Neuronal stem cell (in vitro differentiated cells): ENCODE measurements at places on chromosomes 12 and 14.

- no peak for DNase-seq
Observed at GRCh38 chr14:29803045-29803444, 124.6 kb downstream of the PRKD1 start.

- no peak for DNase-seq
Observed at GRCh38 chr12:51190820-51191219, 17.9 kb upstream of the TFCP2 start.

DNA sequence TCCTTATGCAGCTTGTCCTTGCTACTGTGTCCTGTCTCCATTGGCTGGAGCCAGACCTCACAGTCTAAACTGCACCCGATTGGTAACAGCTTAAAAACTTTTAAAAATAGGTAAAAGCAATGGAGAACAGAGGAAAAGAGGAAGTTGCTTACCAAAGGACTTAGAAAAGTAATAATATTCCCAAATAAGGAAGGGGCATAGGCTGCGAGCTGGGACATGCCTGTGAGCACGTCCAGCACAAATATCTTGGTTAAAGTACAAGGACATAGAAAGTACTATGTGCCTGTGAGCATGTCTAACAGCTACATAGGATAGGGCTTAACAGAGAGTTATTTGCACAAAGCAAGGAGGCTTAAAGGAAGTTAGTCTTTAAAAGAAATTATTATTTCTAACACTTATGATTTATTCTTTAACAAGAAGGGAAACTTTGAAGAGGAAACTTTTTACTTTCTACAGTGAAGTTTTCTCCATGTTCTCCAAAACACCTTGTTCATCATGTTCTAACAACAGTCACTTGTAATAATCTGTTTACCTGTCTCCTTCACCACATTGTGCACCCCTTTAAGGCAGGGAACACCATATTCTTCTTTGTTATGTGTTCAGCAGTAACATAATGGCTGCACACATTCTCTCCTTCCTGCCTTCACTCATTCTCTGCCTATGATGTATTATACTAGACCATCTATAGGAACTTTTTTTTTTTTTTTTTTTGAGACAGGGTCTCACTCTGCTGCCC, 9.8 kb upstream of the UBE2N start:
- no peak for DNase-seq

DNA sequence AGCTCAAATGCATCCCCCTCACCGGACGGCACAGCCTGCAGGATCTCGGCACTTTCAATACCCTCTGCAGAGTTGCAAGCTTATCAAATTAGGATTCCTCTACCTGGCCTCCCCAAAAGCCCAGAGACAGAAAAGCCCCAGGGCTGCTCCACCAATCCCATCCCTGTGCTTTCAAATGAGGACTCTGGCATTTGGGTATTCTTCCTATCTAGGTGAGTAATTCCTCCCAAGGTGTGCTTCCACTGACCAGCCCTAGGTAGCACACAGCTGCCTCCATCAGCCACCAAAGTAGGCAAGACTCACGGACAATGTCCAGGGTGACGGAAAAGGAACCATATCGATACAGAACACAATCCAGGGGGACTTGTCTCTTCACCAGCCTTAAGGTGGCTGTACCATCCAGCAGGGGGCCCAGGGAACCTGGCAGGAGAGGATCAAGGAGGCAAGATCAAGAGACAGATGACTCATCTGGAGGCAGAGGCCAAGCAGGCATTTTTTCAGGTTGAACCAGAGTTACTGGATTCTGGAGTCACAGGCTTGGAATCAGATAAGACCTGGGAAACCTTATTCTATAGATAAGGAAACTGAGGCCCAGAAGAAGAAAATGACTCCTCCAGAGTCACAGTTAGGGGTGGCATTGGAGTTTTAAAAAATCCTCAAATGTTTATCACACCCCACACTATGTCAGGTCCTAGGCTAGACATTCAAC, 9.9 kb downstream of the PMEL start:
- DNase-seq, result no peak

DNA sequence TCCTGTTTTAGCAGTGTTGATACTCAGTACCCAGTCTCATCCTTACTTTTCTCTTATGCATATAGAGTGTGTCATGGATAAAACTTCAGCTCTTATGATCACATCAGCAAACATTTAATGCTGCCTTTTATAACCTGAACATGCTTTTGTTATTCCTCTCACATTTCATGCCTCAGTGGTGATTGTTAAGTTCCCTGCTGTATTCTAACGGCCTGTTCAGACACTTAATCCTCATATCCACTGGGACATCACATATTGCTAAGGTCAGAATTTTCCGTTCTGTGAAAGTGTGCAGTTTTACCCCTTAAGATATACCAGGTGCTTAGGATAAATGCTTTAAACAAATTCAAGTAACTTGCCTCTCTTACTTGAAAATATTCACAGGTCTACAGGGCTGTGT, 268.7 kb upstream of the SEL1L start:
- no peak for DNase-seq

DNA sequence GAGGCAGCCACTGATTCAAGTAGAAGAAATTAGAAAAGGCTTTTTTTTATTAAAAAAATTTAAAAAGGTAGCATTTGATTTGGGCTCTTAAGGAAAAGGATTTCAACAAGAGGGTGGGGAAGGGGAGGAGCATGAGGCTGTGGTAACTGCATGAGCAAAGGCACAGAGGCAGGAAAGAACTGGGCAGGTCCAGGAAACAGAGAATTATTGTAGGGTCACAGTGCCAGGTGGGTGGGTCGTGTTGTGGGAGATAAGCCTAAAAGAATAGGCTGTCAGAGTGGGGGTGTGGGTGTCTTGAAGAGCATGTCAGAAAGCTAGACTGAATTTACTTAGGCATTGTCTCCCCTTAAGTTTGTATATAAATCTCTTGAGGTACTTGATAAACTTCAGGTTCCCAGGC, 7.8 kb downstream of the LIMA1 start:
- no peak for DNase-seq

DNA sequence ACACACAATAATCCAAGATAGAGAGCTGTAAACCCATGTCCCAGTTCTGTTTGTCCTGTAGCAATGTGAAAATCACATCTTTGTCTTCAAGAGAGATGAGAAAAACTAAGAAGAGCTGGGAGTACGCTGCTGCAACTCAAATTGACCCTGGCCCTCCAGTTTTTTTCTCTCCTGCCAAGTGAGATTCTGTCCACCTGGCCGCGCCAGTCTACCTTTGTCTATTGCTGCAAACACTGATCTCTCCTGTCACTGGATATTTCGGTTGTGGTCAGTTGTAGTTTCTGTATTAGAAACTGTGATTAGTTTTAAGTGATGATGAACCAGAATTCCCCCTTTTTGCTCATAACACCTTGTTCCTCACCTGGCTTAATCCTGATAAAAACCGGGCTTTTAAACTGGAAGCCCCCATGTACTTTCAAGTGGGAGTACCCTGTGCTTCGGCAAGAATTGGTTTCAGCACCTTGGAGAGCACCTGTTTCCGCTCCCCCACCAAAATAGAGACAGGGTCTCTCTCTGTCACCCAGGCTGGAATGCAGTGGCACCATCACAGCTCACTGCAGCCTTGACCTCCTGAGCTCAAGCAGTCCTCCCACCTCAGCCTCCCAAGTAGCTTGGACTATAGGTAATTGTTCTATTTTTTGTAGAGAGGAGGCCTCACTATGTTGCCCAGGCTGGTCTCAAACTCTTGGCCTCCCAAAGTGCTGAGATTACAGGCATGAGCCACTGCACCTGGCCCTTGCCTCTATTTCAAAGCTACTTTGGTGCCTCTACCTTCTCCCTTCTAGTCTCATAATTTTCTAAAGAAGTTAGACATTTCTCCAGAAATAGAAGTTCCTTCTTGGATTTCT, 156.8 kb downstream of the PHETA1 start:
- DNase-seq, result peak; percentile 61

- DNase-seq, result no peak
Observed at GRCh38 chr12:120820884-120821510, 83.2 kb downstream of the SPPL3 start.

- no peak for DNase-seq
Observed at GRCh38 chr12:89155826-89156225, 196.5 kb downstream of the DUSP6 start.

DNA sequence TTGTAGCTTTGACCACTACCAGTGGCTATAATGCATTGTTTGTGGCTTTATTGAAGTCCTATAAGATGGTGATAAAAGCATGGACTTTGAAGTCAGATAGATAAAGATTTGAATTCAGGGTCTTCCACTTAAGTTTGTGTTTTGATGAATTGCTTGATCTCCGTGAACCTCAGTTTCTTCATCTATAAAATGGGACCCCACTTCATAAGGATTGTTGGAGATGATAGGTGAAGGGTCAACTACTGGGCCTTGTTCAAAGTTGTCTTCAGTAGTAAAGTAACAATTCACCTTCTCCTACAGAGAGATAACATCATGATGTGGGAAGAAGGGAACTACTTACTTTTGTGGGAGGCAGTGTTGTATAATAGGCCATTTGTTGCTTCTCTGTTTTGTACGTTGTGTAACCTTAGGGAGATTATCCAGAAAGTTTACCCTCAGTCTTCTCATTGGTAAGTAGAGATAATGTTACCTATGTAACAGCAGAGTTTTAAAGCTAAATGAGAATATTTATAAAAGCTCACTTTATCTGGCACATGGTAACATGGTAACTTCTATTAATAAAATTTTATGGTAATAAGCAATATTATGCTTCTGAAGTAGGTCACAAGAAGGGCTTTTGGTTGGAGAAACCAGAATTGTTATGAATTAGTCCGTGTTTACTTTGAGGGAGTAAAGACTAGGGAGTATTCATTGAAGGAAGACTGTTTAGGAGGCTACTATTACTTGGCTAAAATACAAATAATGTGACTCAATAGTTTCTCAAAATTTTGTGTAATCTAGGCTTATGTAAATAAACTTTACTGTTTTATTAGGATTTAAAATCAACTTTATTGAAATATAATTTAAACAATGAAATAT, 15.1 kb downstream of the ADIPOR2 start:
- DNase-seq, result no peak

GRCh38 chr14:60721326-60722106, 2.6 kb downstream of the SIX4 start:
- DNase-seq, result peak; percentile 47

DNA sequence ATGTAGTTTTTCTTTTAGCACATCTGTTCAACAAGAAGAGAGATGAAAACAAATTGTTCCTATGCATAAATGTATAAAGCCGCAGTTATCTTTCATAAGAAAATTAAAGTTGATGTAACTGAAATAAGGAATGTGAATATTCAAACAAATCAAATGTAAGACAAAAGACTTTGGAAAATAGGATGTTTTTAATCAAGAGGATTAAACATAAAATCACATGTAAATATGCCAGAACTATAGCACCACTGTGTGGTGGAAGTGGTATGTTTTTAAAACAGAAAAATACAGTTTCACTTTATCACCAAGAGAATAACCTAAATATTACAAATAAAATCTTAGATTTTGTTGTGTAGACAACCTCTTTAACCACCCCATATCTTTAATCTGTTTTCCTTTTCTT, 40.4 kb downstream of the CAPS2 start:
- no peak for DNase-seq

- DNase-seq, result no peak
Observed at GRCh38 chr12:52306731-52307130, 14.5 kb downstream of the KRT83 start.

- DNase-seq, result no peak
Observed at GRCh38 chr14:67817750-67818438, 1.5 kb upstream of the ZFYVE26 start.

DNA sequence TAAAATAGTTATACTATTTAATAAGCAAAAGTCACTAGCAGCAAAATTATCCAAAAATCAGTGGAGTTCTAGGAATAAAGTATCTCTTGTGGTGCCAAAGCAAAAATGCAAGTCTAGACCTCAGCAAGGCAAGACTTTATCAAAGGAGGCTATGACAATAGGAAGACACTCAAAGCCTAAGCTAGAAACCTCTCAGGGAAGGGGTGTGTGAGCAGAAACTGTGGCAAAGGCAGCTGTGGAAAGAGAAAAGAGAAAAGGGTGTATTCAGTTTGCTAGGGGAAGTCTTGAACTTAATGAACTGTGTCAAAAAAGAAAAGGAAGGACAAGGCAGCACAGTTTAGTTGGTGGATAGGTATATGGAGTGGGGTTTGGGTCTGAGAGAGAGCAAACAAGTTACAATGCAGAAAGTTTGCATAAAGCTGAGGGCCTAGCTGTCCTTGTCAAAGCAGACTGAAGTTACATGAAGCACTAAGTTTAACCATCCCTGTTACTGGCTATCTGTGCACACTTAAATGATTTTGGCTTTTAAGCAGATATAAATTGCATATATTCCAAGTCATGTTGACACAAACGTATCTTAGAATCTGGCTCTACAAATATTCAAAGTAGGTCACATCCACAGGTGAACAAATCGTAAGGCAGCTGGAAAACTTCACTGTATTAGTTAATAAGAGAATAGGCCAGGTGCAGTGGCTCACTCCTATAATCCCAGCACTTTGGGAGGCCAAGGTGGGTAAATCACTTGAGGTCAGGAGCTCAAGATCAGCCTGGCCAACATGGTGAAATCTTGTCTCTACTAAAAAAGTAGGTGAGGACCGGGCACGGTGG, 31.0 kb upstream of the AMN1 start:
- no peak for DNase-seq

GRCh38 chr12:50589650-50590435, 85.1 kb downstream of the DIP2B start:
- DNase-seq, result no peak

DNA sequence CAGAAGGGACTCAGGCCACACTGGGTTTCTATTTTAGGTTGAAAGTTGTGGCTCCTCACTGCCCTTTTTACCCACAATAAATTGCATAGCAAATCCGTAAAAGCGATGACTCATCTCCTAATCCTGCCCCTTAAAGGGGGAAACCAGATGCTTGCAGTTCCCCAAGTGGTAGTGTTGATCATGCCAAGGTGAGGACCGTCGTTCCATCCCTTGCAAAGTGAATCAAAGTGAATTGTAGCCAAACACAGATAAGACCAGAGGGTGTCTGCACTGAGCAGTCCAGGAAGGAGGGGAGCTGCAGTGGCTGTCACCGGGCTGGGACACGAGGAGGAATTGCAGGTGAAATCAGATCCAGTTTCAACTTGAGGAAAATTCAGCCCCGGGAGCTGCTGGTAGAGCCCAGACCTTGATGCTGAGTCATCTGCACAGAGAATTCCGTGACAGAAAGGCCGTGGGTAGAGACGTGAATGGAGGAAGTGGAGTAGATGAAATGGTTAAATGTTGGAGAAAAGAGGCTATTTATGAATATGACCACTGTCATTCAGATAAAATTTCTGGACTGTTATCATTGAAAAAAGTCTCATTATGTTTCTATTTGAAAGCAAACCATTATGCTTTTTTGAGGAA, 44.2 kb upstream of the MMP17 start:
- DNase-seq, result no peak
